Stimulated activated naive CD8-positive, alpha-beta T cell treated with anti-CD3 and anti-CD28 coated beads, Interleukin-15, Interleukin-2, amounts not matched to agents 100 U/mL and 50 U/mL, for 24 hours (primary cell): ENCODE measurements at places on chromosomes 2 and 18.

DNA sequence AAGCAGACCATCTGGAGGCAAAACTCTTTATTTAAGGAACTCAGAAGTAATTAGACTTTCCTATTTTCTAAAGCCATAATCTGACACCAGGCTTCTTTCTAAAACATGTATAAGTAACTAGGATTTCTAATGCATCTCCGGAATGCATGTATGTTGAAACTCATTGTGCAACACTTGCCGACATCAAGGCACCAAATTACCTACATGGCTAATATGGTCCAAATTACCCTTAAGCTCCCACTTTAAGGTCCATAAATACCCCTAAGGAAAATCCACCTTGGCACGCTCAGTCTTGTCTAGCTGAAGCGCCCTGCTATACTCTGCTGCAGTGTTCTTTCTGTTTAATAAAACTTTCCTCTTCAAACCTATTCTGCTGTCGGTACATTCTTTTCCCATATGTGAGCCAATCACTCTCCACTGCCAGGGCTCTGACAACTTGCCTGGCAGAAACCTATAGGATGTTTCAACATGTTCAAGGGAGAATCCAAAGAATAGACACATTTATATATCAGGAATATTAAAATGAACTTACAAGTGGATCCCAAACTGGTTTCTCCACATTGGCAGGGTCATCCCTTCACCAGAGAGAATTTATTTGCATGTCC is 171.9 kb downstream of the GALNT1 start:
- DNase-seq = no peak

GRCh38 chr2:187874786-187875185 is 320.6 kb upstream of the TFPI start:
- no peak for DNase-seq

GRCh38 chr18:25140124-25140961 is 211.6 kb downstream of the ZNF521 start:
- DNase-seq = no peak

GRCh38 chr2:218448934-218449333 is 30.0 kb downstream of the VIL1 start:
- no peak for DNase-seq

- DNase-seq = no peak
Measured at GRCh38 chr2:41488888-41489287, 558.9 kb upstream of the PKDCC start.

GRCh38 chr2:152396051-152396511 is 61.1 kb downstream of the FMNL2 start:
- no peak for DNase-seq

GRCh38 chr2:55871637-55872036 is 51.9 kb downstream of the EFEMP1 start:
- DNase-seq = no peak

DNA sequence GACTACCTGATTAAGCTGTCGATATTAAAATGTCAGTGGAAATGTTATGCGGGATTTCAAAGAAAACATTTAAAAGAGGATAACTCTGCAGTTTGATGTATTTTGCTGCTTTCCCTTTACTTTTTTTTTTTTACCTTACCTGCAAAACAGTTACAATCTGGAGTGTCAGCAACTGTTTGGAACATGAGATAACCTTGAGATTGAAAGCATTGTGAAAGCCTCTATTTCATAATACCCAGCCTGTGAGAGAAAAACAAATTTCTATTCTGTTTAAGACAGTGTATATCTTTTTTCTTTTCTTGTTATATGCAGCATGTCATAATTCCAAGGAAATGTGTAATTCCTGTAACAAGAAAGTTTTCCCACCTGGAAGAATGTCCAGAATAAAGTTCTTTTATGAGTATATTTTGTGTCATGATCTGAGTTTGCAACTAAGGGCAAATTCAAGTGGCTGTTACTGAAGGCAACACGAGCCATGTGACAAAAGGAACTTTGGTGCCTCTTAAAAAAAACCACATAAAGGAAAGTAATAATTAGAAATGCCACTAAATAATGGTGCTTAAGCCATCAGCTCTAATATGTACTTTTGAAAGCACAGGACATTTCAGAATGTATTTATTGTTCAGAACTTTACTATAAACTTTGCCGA is 297.0 kb upstream of the DSEL start:
- DNase-seq = no peak

- no peak for DNase-seq
Measured at GRCh38 chr2:42910645-42911405, 118.4 kb upstream of the HAAO start.

DNA sequence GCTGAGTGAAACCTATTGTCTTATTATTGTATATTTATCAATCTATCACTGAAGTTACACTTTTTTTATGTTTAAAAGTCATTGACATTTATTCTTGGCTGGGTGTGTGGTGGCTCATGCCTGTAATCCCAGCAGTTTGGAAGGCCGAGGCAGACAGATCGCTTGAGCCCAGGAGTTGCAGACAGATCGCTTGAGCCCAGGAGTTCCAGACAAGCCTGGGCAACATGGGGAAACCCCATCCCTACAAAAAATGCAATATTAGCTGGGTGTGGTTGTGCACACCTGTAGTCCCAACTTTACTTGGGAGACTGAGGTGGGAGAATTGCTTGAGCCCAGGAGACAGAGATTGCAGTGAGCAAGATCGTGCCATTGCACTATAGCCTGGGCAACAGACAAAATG is 97.8 kb downstream of the EPC2 start:
- DNase-seq = no peak

DNA sequence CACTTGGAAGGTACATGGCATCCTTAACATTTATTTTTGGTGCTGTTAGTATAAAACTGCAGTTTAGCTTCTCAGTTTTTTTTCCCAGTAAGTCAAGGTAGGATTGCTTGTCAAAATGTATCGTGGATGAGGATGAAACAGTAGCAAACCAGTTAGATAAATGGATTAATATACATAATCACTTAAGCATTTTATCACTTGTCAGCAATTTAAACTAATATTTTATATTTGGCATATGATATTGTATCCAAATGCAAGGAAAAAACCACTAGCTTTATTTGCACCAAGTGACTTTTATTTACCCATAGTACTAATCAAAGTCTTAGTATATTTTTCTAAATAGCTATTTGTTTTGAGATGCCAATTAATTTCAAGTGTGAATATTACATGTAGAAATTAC is 137.7 kb upstream of the XIRP2 start:
- no peak for DNase-seq

- no peak for DNase-seq
Measured at GRCh38 chr2:151287513-151288250, 1.8 kb downstream of the NMI start.

- no peak for DNase-seq
Measured at GRCh38 chr2:151042964-151043363, 218.7 kb downstream of the RBM43 start.

GRCh38 chr2:153433403-153433802 is 45.2 kb downstream of the RPRM start:
- DNase-seq = no peak
